NCI-H1105 treated with DMSO at 0.1 percent for 48 hours (cell line): ENCODE measurements at places on chromosomes 3 and 15.

DNA sequence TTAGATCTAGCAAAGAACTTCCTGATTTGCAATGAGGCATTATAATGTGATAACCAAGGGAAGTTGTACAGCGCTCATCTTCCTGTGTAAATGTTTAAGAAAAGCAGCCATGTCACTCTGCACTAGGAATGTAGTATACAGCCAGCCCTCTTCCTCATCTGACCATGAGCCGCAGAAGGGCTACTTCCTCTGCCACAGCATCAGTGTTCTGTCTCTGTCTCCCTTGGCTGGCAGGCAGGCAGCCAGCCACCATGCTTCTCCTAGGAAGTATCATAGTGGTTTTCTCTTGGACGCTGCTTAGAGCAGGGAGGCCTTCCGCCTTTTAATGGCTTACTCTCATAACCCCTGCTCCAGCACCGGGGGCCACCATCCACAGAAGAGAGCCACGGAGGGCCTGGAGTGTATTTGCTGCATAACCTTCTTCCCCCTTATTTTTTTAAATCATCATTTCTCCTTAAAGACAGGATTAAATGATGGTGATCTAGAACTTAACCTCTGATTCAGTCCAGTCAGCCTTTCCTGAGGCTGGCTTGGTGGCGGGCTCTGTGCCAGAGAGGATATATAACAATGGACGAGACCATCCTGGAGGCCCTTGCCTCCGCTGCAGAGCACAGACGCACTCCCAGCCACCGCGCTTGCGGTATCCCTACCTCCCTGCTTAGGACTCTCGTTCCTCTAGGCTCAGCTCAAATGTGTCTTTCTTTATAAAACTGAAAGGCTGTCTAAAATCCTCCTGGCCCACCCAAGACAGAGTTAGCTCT, 57.3 kb upstream of the PLXNA1 start:
- no peak for DNase-seq

DNA sequence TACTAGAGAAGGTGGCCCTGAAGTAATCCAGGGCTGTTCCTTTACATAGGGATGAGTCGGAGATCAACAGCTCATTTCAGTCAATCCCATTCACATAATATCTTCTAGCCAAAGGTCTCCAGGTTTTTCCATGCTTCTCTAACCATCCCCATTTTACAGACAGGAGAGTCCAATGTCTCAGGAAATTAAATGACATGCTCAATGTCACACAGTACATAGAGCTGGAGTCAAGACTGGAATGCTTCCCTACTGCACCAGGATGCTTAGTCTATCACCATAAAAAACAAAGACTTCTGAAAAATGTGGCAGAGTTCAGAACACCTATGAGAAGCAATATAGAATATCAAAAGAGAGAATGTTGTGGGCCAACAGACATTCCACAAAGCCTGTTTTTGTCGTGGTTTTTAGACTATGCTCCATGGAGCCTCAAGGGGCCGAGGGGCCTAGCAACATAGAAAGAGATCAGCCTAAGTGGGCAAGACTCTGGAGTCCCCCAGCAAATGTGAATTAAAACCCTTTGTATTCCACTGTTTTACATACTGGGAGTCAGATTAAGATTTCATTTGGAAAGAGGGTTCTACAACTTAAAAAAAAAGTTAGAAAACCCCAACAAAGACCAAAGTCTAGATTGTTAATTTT, 122.0 kb downstream of the THRB start:
- no peak for DNase-seq

DNA sequence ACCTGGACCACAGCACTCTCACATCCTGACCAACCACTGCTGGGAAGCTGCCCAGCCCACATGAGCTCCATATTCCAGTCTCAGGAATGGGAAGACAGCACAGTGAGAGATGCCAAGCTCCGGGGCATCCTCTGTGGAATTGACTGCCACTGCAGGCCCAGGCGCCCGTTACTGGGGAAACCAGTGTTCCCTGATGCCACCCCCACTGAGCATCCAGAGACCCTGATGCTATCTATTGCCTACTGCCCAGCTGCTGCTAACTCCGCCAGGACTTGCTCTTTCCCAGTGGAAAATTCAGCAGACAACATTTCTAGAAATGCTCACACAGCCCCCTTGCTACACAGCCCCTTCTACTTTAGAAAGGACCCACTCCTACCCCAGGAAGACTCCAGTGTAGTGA, 57.6 kb downstream of the CYP19A1 start:
- no peak for DNase-seq

- DNase-seq = no peak
These were observed 77.8 kb downstream of the NBEAL2 start for GRCh38 chr3:47057212-47057671.

GRCh38 chr3:178562143-178562946, 26.1 kb downstream of the KCNMB2 start:
- no peak for DNase-seq

DNA sequence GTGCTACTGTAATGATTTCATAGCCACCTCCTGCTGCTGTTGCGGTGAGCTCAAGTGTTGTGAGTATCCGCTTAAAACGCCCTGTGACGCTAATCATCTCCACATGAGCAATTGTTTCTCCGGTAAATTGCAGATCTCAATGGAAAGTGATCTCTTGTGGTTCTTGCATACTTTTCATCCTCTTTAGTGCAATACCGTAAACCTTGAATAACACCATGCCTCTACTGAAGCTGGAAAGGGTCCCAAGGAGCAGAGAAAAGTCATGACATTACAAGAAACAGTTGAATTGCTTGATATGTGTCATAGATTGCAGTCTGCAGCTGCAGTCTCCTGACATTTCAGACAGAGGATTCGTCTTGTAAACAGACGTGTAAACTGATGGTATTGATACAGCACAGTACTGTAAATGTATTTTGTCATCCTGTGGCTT, 6.0 kb upstream of the CEMIP start:
- DNase-seq = no peak
